GM12865 (cell line): ENCODE measurements at places on chromosomes 5 and 9.

GRCh38 chr9:123686131-123686828 is 243.6 kb downstream of the DENND1A start:
- no peak for DNase-seq

DNA sequence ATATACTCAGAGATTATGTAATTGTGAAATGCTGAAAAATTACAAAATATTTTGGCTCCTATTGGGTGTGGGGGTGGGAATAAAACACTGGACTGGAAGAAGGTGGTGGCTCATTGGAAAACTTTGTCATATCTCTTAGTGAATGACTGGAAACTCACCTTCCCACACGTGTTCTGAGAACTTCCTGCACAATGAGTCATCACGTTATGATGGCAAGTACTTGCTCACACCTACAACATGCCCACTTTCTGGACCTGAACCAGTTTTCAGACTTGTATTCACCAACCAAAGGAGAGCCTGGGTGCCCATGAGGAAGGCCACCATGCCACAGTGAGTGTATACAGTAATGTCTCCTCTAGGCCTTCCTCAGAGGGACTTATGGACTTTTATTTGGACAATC is 294.8 kb downstream of the ASTN2 start:
- no peak for DNase-seq

GRCh38 chr5:4453655-4454054 is 686.5 kb upstream of the ADAMTS16 start:
- DNase-seq: no peak

DNA sequence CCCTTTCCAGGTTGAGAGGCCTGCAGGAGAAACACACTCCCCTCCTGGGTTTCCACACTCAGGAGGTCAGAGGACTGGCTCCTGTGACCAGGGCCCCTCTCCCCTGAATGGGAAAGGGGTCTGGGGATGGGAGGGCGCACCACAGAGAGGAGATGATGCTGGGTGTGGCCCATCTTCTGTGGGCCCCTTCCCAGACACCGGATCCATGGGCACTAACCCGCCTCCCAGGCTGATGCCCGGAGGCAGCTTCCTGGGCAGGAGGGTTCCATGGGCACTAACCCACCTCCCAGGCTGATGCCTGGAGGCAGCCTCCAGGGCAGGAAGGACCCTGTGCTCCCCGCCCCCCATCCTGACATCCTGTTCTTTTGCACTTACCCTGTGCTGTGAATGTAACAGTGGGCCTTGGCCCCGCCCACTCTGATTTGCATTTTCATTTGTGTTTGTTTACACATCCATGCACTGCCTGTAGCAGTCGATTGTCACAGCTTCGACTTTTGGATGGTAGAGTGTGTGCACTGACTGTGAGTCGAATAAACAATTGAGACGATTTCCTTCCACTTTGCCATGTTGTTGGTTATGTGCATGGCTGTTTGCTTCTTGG is 9.3 kb upstream of the DOLPP1 start:
- no peak for DNase-seq
